ENCODE measurements at places on chromosomes 6 and 20.

GRCh38 chr6:35474131-35474941 is 6.1 kb downstream of the RPL10A start:
- no peak for DNase-seq

DNA sequence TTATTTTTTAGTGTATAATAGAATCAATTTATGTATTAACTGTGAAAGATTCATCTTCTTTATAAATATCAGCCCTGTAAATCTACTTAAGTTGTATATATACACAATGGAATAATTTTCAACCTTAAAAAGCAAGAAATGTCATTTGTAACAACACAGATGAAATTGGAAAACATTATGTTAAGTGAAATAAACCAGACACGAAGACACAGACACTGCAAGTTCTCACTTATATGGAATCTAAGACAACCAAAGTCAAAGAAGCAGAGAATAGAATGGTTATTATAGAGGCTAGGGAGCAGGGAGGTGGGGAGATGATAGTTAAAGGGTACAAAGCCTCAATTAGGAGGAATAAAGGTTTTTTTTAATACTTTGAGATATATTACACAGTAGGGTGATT is 1404.4 kb downstream of the HACE1 start:
- no peak for DNase-seq

- DNase-seq: no peak
Measured at GRCh38 chr6:138970856-138971425, 17.1 kb downstream of the REPS1 start.

DNA sequence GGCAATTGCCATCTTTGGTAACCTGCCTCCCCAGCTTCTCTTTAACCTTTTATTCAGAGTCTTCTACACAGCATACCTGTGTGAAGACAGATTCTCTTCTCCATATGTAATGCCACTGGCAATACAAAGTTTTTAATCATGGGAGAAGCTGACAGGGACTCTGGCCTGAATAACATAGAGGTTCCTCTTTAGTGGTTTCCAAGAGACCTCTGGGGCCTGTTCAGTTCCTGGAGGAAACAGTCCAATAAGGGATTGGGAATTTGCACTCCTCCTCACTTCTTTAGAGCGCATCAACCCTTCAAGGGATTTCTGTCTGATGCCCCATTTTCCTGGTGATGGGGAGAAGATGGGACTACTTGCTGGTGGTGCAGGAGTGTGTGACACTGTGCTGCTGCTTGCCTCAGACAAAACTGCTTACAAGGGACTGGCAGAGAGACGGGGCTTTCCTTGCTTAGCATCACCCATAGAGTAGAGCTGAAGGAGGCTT is 1.4 kb downstream of the RIMS1 start:
- no peak for DNase-seq

- DNase-seq: no peak
Measured at GRCh38 chr6:113289166-113289565, 568.0 kb upstream of the MARCKS start.

DNA sequence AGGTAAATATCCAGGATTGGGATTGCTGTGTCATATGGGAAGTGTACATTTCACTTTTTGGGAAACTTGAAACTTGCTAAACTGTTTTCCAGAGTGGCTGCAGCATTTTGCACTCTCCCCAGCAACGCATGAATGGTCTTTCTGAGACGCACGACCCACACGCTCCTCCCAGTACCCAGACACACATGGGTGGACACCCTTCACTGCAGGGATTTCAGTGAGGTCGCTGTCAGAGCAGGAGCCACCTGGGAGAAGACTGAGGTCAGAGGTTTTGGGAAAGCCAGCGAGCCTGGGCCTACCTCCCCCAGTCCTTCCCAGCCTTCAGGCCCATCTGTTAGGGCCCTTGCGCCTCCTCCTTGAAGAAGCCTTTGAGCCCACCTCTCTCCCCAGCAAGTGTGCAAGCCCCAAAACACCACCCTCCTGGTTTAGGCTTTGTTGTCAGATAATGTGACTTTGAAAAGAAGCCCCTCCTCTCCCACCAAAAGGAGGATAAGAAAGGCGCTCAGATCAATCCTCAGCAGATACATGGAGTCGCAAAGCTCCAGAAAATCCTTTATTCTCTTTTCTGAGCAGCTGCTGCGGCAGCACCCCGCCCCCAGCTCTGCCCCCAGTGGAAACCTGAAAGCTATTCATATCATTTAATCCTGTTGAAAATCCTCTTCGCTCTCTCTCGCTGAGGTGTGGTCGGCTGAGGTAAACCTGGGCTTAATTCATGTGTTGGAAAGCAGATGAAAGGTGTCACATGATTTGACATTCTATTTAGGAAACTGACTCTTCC is 12.7 kb upstream of the JAG1 start:
- no peak for DNase-seq
